Stimulated activated CD8-positive, alpha-beta memory T cell treated with anti-CD3 and anti-CD28 coated beads, Interleukin-7, amount 100 ng/mL, for 48 hours (primary cell): ENCODE measurements at places on chromosomes 7 and 10.

- no peak for DNase-seq
These were observed 47.9 kb upstream of the FAM20C start for GRCh38 chr7:144454-144826.

DNA sequence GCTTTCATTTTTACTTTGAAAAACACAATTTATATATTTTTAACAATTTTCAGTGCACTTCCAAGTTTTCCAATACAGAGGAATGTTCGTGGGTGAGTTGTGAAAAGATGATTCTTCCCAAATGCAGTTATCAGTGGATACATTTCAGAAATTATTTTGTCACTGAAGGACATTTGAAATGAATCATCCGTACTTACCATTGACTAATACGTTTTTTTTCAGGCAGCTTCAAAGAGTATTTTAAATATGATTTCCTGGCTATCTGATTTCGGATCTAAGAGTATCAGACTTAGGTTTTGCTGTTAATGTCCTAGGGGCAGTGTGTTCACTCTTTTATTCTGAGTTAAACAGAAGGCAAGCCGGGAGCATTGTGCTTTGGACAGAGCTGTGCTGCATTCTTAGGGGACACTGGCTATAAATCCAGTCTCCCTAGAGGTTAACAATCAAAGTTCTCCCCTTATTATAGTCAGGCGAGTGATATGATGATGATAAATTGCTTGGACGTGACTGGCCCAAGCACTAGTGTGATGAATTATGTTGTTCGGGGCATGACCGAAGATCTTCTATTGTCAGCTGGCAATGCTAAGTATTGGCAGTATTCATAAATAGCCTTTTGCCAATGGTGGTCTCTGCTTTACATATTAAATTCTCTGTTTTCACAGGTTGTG, 4.5 kb downstream of the PTER start:
- DNase-seq = no peak

GRCh38 chr10:95388539-95388938, 97.7 kb upstream of the PDLIM1 start:
- no peak for DNase-seq

DNA sequence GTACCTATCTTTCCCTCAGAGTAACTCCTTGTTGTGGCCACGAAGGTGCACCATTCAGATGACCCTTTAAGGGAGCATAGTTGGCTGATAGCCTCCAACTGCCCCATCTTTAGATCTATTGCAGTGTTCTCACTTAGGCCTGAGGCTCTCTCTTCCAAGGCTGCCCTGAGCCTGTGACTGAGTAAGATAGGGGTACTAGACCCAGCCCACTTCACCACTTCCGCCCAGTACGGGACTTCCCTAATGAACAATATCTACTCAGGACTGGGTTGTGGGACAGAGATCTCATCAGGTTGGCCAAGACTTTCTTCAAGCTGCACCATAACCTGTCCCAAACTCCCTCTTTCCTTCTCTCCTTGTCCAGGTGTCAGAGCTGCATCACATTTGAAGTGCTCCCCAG, 5.7 kb upstream of the GNAI1 start:
- no peak for DNase-seq

GRCh38 chr10:5766189-5766588, 47.0 kb downstream of the GDI2 start:
- no peak for DNase-seq

GRCh38 chr10:83538047-83538446, 601.3 kb upstream of the GHITM start:
- no peak for DNase-seq

GRCh38 chr7:36925207-36925606, 200.9 kb upstream of the AOAH start:
- no peak for DNase-seq

DNA sequence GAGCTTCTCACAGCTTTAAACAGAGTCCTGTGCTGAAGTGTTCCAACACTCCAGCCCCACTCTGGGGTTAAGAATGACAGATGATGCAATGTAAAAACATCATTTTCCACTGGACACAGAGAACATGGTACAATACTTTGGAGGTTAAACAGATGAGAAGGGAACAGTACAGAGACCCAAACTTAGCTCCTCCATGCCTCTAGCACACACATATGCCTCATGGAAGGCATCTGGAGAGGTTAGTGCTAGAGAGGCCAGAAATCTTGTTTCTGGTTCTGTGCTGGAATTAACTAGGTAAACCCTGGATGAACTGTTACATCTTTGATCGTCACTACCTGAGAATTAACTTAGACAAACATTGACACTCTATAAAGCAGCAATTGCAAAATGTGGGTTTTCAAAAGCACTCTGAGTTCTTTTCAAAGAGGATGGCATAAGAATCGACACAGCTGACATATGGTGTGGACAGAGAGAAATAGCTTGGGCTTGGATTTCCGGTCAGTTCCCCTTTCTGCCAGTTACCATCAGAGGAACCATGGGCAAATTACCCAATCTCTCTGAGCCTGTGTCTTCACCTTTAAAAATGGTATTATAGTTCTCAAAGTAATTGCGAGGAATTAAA, 81.9 kb downstream of the KCNMA1 start:
- no peak for DNase-seq

GRCh38 chr7:32298408-32299132, 191.6 kb downstream of the LSM5 start:
- no peak for DNase-seq

DNA sequence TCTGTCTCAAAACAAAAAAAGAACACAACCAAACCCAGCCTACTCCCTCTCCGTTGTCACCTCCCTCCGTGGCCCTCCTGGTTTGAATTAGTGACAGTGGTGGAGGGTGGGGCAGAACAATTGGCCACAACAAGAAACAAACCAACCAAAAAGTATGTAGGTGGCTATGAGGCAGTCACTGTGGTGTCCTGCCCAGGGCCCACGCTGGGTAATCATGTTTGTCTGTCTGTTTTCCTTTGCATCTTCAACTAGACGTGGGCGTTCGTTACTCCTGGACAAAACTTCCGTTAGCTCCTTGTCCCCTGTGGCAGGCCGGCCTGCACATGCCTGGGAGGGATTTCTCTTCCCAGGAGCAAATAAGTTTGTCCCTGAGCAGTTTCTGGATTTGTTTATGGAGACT, 78.4 kb downstream of the XRCC2 start:
- no peak for DNase-seq

- no peak for DNase-seq
These were observed 41.6 kb upstream of the EPHB6 start for GRCh38 chr7:142813226-142813625.

DNA sequence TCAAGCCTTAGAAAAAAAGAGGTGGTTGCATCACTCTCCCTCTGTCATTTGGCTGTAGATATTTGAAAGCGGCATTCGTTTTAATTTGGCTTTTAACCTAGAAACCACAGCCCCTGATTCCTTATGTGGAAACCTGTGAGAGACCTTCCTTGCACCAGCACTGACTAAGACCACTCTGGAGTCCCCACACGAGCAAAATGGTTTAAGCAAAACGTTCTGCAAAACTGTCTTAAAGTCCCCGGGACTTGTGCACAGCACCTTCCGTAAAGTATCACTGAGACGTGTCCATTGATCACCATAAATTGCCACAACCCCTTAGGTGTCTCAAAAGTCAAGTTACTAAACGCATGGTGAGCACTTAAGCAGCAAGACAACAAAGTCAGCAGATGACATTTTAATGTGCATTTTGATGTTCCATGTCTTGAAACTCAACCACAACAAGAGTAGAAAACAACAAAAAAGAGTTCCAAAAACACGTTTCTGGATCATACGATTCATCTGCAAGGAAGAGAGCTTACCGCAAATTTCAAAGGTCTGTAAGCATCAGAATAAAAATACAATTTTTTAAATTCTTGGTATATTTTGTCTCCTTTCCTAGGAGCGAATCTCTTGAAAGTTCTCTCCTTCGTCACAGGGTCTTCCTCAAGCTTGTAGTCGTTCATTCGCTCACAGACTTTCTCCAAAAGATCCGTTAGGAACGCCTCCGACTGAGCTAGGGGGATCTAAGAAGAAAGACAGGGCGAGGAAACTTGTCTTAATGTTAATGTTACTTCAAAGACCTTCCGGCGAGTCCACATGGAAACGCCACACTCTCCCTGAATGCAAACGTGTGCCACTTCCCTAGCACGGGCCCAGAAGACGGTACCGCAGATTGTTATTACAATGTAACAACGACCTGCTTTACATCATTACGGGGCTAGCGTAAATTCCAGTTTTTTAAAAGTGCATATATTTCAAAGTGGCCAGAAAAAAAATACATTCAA, 37.7 kb downstream of the CNPY1 start:
- no peak for DNase-seq

- no peak for DNase-seq
These were observed 42.9 kb downstream of the CSGALNACT2 start for GRCh38 chr10:43181146-43181545.

DNA sequence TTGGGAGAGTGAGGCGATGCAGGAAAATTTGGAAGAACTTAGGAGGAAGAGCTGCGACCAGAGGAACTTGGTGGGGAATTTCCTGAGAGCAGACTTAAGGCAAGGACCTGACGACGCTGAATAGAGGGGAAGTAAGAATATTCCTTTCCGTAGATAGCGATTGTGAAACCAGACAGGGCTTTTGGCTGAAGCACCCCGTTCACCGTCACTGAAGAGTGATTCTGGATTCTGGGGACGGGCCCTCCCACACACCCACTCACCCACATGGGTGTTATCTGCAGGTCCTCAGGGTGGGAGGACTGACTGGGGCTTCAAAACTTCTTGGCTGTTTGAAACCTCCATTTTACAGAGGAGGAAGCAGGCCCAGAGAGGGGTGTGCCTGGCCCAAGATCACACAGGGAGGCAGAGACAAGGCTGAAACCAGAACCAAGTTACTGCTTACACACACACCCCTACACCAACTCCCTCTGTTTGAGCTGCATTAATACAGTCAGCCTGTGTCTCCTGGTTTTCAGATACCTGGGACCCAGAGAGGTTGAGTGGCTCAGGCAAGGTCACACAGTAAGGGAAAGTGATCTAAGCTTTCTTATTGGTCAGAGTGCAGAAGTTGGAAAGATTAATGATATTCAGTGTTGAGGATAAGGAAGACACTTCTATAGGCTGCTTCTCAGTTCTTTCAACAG, 37.2 kb upstream of the CDH23 start:
- no peak for DNase-seq

GRCh38 chr7:151692721-151693120, 173.0 kb upstream of the RHEB start:
- DNase-seq = no peak

- no peak for DNase-seq
These were observed 4.4 kb upstream of the FZD9 start for GRCh38 chr7:73429215-73429614.

DNA sequence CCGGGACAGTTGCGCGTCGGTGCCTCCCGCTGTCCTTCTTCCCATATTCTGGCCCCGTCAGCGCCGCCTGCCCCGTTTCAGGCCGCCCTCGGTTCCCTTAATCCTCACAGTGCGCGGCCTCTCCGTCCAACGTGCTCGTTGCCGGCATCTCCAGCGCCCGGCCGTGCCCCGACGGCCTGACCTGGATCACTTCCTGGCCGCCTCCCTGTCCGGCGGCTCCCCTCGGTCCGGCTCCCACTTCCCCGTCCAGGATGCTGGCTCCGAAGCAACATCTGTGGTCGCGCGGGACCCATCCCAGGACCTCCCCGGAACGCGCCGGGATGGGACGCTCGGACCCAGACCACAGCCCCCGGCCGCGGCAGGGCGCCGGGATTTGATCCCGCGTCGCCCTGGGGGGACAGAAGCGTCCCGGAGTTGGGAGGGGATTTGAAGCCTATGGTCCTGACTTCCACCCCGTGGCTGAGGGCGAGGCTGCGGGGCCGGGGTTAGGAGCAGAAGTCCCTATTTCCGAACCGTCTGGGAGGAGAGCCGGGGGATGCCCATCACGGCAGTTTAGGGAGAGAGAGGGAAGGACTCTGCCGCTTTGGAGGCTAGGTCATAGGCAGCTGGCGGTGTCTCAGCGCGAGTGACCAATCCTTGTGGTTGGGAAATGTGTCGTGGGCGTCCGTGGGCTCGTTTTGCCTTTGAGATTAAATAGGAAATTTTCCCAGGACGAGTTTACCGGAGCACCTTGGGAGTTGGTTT, 53.8 kb downstream of the KCTD7 start:
- DNase-seq = no peak

DNA sequence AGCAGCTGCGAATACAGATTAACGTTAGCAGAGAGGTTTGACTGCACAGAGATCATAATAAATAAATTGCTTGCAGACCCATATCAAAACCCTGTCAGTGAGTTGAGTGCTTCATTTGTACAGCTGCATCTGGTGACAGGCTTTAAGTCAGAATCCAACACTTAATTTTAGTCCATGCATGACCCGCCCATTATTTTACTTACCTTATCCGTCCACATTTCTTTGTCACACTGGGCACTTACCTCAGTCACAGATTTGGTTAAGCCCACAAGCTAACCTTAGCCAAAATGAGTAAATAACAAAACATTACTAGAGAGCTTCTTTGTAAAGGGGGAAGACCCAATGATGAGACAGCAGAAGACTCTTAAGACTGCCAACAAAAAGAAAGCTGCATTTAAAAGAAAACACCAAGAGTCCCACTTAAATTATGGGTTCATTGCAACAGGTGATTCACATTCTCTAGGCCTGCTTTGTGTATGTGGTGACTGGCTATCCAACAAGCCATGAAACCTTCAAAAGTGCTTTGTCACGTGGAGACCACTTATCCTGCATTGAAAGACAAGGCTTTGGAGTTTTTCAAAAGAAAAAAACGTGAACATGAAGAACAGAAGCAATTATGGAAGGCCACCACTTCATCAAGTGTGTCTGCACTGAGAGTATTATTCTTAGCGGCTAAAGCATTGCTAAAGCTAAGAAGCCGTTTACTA, 32.2 kb downstream of the PHTF2 start:
- no peak for DNase-seq

GRCh38 chr7:17130281-17131059, 168.0 kb upstream of the AHR start:
- DNase-seq = no peak

DNA sequence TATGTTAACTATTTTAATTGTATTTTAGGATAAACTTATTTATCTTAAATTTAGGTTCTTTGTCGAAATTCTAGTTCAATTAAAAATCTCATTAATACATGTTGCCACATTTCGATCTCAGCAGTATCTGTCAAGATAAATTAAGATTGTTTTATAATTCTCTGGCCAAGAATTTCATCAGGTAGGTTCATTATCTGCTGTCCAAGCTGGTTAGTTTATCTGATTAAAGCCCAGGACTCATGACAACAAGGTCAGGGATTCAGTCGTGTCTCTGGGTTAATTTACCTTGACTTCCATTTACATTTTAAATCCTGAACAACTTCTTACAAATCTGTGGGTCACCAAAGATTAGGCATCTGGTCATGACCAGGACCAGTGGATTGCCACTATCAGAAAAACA, 7.6 kb downstream of the STEAP4 start:
- no peak for DNase-seq

DNA sequence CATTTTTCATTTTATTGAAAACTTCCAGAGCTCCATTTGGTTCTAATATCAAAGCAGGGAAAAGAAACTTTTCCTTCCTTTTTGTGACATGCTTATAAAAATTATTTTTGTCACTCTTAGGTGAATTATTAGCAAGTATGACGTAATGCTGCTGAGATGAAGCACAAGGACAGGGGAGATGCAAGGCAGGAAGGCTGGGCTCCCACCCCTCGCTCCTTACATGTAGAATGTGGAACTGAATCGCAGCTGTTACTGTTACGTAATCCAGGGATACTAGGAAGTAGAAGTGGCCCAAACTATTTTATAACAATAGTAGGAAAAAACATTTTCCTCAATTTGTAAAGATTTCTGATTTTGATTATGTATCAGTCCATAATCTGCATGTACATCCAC, 17.1 kb upstream of the GTPBP4 start:
- no peak for DNase-seq
